ENCODE measurements at places on chromosomes 1 and 21. TPM values are rescaled to one million over a fixed set of nuclear protein-coding genes. Genes with fewer than 3 reads are reported as not detected.

The VPS13D gene
- total RNA-seq = 31.1 TPM

The LRRC53 gene
- not detected for total RNA-seq

The COL11A1 gene
- not detected for total RNA-seq

The WDR64 gene
- total RNA-seq = not detected

The FMO3 gene
- not detected for total RNA-seq

The AVPR1B gene
- not detected for total RNA-seq

The CYP4A22 gene
- not detected for total RNA-seq

The EPHA8 gene
- total RNA-seq = not detected

The FAM131C gene
- 12.3 TPM for total RNA-seq

The NT5C1A gene
- not detected for total RNA-seq

The CD247 gene
- total RNA-seq = not detected

Data from PC-9 (cell line).